ENCODE measurements at places on chromosomes 6 and 20.

GRCh38 chr6:30480536-30481156, 8.7 kb upstream of the HLA-E start:
- DNase-seq, result no peak

DNA sequence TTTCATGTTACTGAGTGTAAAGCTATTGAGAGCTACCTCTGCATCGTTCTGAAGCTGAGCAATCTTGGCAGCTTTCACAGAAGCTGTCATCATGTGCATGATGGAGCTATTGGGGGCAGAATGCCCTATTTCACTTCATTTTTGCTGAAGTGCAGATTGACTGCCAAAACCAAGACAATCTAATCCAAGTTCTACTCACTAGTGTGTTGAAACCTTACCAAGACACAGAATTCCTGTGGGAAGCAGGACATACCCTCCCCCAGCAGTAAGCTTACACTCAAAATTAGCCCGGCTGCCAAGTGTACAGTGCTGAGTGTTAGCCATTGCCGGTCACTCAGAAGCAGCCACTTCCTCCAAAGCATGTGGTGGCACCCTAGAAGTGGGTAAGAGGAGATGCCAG, 177.3 kb upstream of the TENT5A start:
- DNase-seq, result no peak

DNA sequence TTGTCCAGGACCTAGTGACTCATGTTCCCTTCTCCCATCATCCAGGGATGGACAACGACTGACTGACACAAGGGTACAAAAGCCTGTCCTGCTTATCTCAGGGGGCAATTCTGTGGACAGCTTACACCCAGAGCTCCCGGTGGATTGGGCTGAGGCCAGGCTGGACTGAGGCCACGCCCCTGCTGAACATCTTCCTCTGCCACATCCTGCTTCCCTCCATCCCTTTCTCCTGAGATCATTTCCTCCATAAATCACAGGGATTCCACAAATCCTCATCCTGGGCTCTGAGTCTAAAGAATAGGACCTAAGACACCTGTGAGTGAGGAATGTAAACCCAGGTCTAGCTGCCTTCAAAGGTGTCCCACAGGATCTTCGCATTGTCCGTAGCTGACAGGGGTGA, 30.4 kb upstream of the RNF24 start:
- DNase-seq, result no peak

DNA sequence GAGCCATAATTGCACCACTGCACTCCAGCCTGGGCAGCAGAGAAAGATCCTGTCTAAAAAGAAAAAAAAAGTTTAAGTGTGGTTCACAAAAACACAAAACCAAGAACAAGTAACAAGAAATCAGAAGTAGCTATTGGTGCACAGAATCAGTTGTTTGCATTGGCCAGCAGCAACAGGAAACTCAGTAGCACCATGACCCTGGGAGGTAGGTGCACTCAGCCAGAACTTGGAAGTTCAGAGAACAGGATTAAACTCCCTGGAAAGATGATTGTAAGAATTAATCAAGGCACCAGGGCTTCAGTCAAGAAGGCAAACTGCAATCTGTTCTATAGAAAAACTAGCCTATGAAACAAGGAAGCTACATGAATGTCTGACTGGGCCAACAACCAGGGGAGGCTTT, 267.9 kb downstream of the COL12A1 start:
- no peak for DNase-seq

DNA sequence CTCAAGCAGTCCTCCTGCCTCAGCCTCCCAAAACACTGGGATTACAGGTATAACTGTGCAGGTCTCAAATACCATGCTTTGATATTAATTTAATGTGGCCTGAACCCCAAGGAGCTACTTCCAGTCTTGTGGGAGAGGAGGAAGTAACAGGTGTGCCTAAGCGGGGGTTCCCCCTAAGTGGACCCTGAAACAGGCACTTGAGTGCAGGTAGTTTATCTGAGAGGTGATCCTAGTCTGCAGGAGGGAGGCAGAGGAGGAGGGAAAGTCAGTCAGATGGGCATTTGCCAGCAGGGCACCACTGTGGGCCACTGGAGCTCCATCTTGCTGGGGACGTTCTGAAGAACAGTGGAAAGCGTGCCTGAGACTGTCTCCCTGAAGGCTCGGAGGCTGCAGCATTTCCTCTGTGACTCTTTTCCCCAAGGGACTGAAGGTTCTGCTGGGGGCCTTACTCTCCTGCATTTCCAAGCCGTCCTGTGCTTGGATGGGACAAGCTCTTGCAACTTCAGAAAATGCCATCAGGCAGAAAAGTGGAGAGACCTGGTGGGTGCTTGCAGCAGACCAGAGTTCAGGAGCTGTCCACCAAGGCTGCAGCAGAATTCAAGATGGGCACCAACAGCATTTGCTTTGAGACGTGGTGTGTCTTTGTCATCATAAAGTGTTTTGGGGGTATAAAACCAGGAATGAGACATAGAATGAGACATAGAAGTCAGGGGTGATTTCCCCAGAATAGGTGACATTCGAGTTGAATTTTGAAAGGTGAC, 4.6 kb upstream of the DLGAP4 start:
- DNase-seq, result no peak

GRCh38 chr6:45880676-45881075, 135.0 kb downstream of the CLIC5 start:
- DNase-seq, result no peak

DNA sequence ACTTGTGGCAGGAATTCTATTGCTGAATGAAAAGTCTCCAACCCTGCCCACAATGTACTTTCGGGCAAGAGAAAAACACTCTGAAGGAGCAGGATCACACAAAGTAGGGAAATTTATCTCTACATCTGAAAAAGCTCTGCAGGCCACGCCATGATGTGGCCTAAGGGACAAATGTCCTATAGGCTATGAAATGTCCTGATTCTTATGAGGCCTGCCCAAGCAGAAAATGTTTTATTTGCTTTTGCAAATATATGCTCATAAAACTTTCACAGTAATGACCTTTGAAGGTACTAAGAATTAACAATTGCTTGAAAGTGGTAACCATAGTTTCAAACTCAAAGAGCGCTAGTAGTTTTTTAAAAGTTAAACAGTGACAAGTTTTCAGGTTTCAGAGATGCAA, 31.0 kb downstream of the SYCP2 start:
- DNase-seq, result no peak

DNA sequence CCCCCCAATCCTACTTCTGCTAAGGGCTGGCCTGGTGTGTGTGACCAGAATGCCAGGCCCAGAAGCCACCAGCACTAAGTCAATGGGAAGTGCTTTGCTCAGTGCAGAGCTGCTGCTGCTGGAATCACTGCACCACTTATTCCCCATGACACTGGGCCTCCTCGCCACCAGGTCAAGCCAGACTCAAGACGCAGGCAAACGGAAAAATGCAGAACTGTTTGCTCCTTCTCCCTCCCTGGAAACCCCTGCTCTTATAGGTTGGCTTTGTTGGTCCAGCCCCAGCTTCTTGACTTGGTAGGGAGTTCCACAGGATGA, 121.9 kb downstream of the PHACTR3 start:
- DNase-seq, result no peak

GRCh38 chr6:78500299-78501089, 366.9 kb upstream of the IRAK1BP1 start:
- no peak for DNase-seq

DNA sequence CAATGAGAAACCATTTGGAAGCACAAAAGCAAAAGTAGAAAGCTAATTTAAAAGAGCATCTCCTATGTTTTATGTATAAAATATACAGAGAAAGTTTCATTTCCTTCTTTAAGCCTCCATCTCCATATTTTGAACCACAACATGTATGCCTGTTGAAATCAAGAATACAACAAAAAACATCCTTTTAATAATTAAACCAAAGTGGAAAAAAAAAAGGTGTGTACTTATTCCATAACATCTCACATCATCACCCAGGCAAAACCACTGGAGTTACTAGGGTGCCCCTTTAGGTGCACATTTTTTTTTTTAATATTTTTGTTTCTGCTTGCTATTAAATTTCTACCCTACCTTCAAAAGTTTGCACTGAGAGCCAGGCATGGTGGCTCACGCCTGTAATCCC, 43.0 kb downstream of the EDN1 start:
- no peak for DNase-seq

Measured in NCI-H345 (cell line).